Stimulated activated CD8-positive, alpha-beta memory T cell treated with anti-CD3 and anti-CD28 coated beads, Interleukin-7, amount 100 ng/mL, for 1 hour (primary cell): ENCODE measurements at places on chromosomes 6 and 20.

GRCh38 chr20:63947638-63948456 is 8.4 kb downstream of the UCKL1 start:
- DNase-seq, result no peak

- DNase-seq, result no peak
Observed at GRCh38 chr6:16136091-16136490, 7.2 kb downstream of the MYLIP start.

DNA sequence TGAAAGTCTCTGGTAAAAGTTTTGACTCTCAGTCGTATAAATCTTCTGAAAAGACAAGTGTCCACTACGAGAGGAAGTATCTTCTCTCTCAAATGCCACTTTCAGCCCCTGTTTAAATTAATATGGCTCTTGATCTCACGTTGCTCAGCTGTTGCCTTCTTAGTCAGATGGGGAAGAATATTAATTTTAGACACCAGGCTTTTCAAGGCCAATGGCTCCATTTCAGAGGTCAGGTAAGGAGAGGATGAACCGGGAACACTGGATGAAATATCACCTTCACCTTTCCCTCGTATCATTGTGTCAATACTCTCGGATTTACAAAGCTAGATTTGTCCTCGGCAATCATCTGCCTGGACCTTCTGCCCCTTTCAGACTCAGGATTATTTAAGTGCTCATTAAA is at the start of gene MYLK4:
Gene MYLK4 (minus strand): TSS at position 91 of the 400 bp plus-strand sequence. CDS start 1,628 bp downstream, outside the sequence.
- no peak for DNase-seq

GRCh38 chr6:161274488-161274858 is 612 bp upstream of the AGPAT4 start:
- no peak for DNase-seq

GRCh38 chr6:149429427-149430360 is 29.6 kb downstream of the SUMO4 start:
- no peak for DNase-seq

- no peak for DNase-seq
Observed at GRCh38 chr20:2603816-2604505, 48.5 kb upstream of the NOP56 start.

GRCh38 chr6:17957498-17957897 is 29.9 kb downstream of the KIF13A start:
- no peak for DNase-seq

DNA sequence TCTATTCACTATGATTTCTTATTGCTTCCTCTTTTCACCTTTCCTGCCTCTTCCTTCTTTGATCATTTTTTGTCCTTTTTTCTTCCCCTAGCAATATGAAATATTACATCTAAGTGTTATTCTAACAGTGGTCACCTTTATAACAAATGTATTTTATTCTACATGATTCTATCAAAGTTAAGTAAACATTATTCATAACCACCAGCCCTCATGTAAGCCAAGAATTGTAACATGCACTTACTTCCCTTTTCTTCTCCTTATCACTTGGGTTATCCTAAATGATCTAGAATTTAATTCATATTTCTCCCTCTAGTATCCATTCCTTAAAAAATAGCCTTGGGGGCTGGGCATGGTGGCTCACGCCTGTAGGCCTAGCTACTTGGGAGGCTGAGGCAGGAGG is 88.3 kb upstream of the SLC22A23 start:
- DNase-seq, result no peak

- DNase-seq, result no peak
Observed at GRCh38 chr6:4220558-4220957, 85.2 kb upstream of the ECI2 start.

GRCh38 chr6:26452631-26453235 is 5.0 kb upstream of the BTN2A1 start:
- DNase-seq, result no peak

DNA sequence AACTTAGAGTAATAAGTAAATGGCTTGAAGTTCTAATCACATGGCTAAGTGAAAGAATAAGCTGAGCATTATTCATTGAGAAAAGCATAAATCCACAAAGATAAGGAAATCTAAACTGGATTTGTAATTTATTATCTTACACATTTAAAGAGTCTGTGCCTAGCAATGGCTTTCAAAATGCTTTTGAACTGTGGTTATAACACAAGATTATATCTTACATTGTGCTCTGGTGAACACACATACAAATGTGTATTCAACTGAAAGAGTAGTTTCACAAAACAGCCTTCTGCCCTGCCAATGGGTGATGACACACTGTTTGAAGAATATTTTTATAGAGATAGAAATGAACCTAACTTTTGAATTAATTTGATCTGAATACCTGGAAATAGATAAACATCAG is 83.3 kb downstream of the AFDN start:
- no peak for DNase-seq

GRCh38 chr6:95785785-95786184 is 208.4 kb downstream of the MANEA start:
- no peak for DNase-seq

DNA sequence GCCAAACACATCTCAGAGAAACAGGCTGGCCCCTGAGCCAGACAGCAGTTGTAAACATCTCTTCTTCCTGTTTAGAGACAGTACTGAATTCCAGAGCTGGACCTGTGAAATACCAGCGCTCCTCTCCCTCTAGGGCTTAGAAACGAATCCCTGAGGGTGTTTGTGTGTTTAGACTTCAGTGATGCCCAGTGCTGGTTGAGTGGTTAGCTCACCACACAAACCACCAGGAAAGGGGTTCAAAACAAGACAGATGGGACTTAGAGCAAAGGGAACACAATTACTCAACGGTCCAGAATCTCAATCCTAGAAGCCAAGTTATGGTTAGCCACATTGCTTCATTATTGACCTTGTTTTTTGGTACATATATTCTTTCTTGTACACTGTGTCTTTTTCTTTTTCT is 108.7 kb upstream of the TMEM170B start:
- no peak for DNase-seq

GRCh38 chr20:43198607-43199006 is 8.9 kb upstream of the PTPRT start:
- DNase-seq, result no peak

- DNase-seq, result no peak
Observed at GRCh38 chr6:52505726-52506409, 71.0 kb downstream of the TRAM2 start.

GRCh38 chr20:34859826-34860545 is 12.7 kb downstream of the GGT7 start:
- no peak for DNase-seq

- DNase-seq, result no peak
Observed at GRCh38 chr6:166767230-166767629, 140.2 kb upstream of the RPS6KA2 start.

DNA sequence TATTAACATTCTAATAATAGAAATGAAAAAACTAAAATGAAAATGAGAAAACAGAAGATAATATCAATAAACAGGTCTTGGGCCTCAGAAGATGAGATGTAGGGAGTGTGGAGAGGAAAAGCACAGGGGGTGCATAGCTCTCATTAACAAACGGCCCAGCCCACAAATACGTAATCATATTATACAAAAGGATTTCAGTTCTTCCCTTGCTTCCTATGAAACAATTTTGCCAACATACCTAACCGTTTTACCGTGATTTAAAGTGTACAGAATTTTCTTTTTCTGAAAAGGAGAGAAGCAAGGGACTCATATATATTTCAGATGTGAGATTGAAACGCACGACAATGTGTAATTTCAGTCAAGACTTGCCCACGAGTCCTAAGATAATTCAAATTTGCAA is 136.0 kb downstream of the HFE start:
- DNase-seq, result no peak

GRCh38 chr6:6686176-6686575 is 97.7 kb downstream of the LY86 start:
- no peak for DNase-seq

DNA sequence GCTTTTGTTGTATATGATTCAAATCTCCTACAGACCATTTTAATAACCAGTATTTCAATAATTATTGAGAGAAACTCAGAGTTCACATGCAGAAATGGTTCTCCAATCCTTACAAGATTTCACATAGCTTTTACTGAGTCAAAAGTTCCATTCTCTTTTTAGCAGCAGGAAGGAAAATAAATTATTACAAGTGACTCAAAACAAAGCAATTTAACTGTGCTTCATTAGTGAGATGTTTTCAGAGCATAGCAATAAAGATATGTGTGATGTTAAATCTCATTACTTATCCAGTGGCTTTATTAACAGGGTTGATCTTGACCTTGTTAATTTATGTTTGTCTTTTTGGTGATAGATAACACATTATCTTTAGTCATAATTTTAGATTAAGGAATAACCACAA is 22.0 kb downstream of the KIF13A start:
- DNase-seq, result no peak

GRCh38 chr6:149445095-149445466 is 39.7 kb downstream of the ZC3H12D start:
- DNase-seq, result no peak

GRCh38 chr20:48959899-48960550 is 38.5 kb downstream of the ARFGEF2 start:
- DNase-seq, result no peak

DNA sequence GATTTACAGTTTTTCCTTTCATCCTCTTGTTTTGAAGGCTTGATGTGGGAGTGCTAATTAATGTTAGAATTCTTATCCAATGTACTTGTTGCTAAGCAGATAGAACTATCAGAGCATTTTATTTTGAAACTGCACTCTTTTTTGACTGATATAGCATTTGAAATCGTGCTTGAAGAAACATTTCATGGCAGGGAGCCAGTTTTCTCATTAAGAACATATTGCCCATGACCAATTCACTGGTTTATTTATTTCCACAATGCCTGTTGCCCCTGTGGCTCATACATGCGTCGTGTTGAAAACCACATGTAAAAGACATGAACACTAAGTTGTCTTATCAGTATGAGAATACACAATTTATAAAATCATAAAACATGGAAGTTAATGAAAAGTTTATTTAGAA is 479.7 kb upstream of the FLRT3 start:
- no peak for DNase-seq

DNA sequence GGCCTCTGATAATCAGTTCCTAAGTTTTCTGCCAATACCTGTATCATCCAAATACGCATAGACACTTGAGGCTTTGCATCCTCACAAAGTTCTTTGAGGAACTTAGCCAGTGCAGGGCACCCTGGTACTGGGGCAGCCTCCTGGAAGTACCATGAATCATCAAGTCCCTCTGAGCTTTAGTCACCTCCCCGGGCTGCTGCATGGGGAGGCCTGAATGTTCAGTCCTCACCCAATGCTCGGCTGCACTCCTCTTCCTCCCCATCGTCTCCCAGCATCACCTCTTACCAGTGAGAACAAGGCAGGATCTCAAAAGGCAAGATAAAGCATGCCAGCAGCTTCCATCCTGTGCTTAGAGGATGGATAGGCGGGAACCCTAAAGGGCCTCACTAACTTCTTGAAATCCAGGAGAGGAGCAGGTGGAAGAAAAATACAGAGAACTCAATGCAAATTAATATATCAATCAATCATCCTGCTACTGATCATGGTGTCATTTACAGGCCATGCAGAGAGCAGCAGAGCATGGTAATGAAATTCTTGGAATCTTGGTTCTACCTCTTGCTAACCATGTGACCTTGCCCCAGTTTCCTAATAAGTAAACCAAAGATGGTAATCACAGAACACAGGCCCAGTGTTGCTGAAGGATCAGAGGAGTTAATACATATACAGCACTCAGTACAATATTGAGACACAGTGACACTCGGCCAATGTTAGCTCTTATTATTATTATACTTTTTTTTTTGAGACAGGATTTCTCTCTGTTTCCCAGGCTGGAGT is 4.7 kb upstream of the CCN6 start:
- DNase-seq, result no peak

DNA sequence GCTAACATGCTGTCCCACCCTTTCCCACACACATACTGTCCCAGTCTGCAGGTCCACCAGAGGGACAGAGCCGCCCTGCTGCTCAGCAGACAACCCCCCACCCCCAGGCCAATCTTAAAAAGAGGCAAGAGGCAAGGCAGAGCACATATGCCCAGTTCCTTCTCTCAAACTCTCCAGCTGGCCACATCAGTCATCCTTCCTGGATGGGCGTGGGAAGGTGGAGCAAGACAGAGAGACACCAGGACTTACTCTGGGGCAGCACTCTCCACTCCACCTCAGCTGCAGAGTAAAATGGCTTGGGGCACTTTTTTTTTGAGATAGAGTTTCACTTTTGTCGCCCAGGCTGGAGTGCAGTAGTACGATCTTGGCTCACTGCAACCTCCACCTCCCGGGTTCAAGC is 10.8 kb downstream of the MOCS3 start:
- DNase-seq, result no peak
